ENCODE measurements at places on chromosomes 4 and X. TPM values are rescaled to one million over a fixed set of nuclear protein-coding genes. Genes with fewer than 3 reads are reported as not detected.

The C4orf50 gene
- total RNA-seq, result not detected

The TLR6 gene
- total RNA-seq, result 3.5 TPM

The DCLK2 gene
- 32.2 TPM for total RNA-seq

The FAAH2 gene
- total RNA-seq, result 1.2 TPM

The UGT2B15 gene
- not detected for total RNA-seq

The CENPU gene
- total RNA-seq, result 1.4 TPM

- DNase-seq, result no peak
These were observed 61.1 kb upstream of the STS start for GRCh38 chrX:7086384-7086783.

- no peak for DNase-seq
These were observed 316.2 kb downstream of the UNC5C start for GRCh38 chr4:95232358-95233156.

DNA sequence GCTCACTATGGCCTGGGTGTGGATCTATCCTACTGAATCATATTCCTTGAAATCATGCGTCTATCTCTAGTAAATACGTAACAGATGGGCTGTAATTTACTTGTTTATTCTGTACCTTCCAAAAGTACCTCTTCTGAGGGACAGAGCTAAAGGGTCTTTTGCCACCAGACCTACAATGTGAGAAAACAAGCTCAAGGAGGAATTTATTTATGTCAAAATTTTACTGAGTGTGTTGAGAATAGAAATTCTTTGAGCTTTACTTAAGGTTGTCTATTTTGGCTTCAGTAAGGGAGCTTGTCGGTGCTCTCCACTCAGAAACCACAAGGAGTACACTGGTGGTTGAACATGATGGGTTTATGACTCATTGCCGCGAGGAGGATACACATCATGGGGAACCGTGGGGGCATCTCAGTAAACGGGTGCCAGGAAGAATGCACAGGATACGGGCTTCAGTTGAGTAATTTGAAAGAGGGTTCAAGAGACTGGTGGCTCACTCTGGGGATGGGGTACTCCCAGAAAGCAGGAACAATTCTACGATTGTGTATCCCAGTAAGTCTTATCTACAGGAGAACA is 3.0 kb downstream of the ANK2 start:
- no peak for DNase-seq

GRCh38 chr4:113820108-113820507 is 58.6 kb upstream of the CAMK2D start:
- no peak for DNase-seq

DNA sequence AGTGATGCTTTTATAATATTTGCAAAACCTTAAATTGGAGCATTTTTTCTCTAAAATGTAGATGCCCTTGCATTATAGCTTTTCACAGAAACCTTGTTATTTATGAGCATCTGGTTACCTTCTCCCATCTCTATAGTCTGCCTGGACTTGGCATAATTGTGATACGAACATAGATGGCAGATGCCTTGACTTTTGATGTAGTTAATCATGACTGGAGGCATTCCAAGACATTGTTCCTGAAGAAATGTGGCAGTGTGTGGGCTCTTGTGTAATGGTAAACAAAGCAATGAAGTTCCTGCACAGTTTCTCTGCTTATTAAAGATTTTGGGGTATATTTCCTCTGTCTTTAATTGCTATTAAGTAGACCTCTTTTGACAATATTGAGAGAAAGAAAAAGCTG is 500.1 kb downstream of the PCDH19 start:
- DNase-seq, result no peak

- DNase-seq, result no peak
These were observed 286.3 kb downstream of the ANKRD50 start for GRCh38 chr4:124426279-124426678.

- DNase-seq, result no peak
These were observed 43.8 kb upstream of the LAS1L start for GRCh38 chrX:65578346-65578745.

DNA sequence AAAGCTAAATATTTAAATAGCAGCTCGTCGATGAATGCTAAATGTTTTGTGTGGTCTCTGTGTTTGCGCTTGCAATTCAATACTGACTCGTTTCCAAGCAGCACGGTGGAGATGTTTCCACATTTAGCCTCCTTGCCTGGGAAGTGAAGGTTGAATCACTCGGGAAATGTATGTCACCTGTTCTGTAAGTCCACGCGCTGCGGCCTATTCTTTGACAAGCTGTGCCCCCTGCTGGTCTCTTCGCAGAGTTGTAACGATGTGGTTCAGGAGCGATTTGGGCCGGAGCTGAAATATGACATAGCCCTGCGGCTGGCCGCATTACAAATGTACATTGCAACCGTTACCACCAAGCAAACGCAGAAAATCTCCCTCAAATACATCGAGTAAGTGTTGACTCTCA is 89.6 kb upstream of the PRPS2 start:
- DNase-seq, result no peak

Measured in thoracic aorta (tissue), 2 donors.